Calu3 (cell line): ENCODE measurements at places on chromosomes 3 and 15. TPM values are rescaled to one million over a fixed set of nuclear protein-coding genes. Genes with fewer than 3 reads are reported as not detected.

GRCh38 chr15:99734575-99734974, 1.3 kb upstream of the LYSMD4 start:
- no peak for DNase-seq

- DNase-seq, result no peak
These were observed 5.9 kb downstream of the SOX2 start for GRCh38 chr3:181717549-181718171.

- DNase-seq, result no peak
These were observed 52.9 kb downstream of the EXOG start for GRCh38 chr3:38549082-38549481.

GRCh38 chr3:152400887-152401286, 132.2 kb downstream of the MBNL1 start:
- DNase-seq, result no peak

- DNase-seq, result no peak
These were observed 175.5 kb downstream of the CHDH start for GRCh38 chr3:53670721-53671120.

GOLGA6B gene
- total RNA-seq, result 0.61 TPM in 1 of 2 replicates, not detected in the other

DNA sequence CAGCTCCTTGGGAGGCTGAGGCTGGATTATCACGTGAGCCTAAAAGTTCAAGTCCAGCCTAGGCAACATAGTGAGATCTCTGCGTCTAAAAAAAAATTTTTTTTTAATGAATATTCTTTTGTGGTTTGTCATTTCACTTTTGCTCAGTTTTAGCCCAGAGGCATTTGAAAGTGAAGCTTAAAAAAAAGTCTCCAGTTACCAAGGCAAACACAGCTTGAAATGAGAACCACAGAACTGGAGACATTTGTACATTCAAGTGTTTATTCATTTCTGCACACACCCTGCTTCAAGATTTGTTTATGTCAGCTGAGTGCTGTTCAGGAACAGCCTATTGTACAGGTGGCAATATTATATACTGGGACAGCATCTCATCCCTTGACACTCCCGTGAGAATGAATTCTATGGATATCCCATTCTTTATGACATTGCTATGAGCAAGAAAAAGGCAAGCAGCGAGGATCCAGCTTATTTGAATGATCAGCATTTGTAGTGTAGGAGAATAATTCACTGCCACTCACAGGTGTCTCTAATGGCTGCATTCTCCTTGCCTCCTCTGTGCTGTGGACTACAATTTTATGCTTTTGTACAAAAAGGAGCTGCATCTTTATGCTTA, 444.8 kb upstream of the GRM7 start:
- DNase-seq, result no peak

DNA sequence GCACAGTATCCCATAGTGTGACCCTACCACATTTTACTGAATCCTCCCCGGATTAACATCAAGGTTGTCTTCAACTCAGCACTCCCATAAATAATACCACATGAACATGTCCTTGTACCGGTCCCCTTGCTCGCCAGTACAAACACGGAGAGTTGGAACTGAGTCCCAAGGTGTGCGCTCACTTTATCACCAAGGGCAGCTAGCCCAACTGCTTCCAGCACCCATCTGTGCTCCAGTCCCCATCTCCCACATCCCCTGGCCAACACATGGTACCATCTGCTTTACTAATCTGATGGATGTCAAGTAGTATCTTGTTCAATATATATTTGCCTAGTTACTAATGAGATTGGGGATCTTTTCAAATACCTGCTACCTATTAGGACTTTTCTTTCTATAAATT, 64.7 kb downstream of the ISG20 start:
- no peak for DNase-seq

DNA sequence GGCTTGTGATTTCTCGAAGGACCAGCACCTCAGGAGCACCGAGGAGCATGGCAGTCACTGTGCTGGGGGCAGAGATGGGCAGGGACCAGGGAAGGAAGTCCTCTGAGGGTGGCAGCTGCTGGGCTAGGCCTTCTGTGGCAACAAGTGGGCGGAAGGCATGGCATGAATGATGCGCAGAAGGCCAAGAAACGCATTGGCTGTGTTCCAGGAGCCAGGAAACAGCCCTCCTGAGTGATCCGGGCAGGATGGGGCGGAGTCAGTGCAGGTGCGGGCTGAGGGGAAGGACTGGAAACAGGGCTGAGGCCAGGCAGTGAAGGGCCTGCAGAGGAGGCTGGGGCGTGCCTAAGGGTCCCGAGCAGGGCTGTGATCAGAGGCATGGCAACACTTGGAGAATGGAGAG, 23.6 kb downstream of the MRPS11 start:
- DNase-seq, result no peak

GRCh38 chr15:48145923-48146322, 25.1 kb downstream of the SLC24A5 start:
- no peak for DNase-seq

FAM107A gene
- not detected in 2 replicates for total RNA-seq

CCR2 gene
- not detected in 2 replicates for total RNA-seq

SERINC4 gene
- 0.33 TPM in 1 of 2 replicates, not detected in the other for total RNA-seq

TRA2B gene
- total RNA-seq, result 212 and 238 TPM in 2 replicates

GRCh38 chr15:72112116-72112515, 5.8 kb downstream of the MYO9A start:
- no peak for DNase-seq

- no peak for DNase-seq
These were observed 21.9 kb downstream of the FSTL1 start for GRCh38 chr3:120428924-120429323.

DNA sequence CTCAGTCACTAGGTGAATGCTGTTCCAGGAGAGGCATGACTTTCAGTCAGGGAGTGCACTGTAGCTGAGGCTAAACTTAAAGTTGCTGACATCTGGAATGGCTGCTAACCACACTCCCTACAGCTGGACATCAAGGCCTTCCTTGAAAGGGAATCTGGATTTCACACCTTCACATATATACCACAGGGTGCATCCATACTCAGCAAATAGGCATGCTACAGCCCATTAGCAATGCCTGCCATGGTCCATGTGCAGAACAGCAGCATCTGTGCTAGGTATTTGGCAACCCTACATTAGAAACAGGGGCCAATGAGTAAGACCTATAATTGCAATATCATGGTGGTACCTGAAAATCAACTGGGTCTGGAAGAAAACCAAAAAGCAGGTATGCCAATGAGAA, 74.8 kb downstream of the SNTN start:
- no peak for DNase-seq

- no peak for DNase-seq
These were observed 364.6 kb upstream of the ZNF385D start for GRCh38 chr3:22115581-22115980.

ZNF660 gene
- 0.95 and 1.4 TPM in 2 replicates for total RNA-seq

ASB14 gene
- total RNA-seq, result 0.12 and 0.40 TPM in 2 replicates

DAZL gene
- not detected in 2 replicates for total RNA-seq

DNA sequence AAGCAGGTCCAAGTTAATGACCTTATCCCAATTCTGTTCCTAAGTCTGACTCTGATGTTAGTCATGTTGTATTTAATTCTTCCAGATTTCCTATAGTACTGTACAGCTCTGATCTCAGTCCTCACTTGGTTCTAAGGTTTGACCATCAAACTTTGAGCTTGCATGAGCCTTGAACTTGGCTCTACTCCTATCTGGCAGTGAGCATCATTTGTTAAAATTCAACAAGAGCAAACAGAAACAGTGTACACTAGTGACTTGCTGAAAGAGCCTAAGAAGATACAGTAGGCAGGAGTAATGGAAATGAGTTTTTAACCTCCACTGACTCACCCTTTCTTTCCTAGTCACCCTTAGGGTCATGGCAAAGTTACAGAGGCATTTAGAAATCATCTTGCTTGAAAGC, 451.1 kb upstream of the TPRG1 start:
- no peak for DNase-seq

SRP14 gene
- total RNA-seq, result 96.5 and 113 TPM in 2 replicates

EXD1 gene
- not detected in 2 replicates for total RNA-seq

GRCh38 chr3:43104660-43105595, 951 bp downstream of the POMGNT2 start:
- DNase-seq, result peak; percentile 4

C3orf49 gene
- not detected in 2 replicates for total RNA-seq

DNA sequence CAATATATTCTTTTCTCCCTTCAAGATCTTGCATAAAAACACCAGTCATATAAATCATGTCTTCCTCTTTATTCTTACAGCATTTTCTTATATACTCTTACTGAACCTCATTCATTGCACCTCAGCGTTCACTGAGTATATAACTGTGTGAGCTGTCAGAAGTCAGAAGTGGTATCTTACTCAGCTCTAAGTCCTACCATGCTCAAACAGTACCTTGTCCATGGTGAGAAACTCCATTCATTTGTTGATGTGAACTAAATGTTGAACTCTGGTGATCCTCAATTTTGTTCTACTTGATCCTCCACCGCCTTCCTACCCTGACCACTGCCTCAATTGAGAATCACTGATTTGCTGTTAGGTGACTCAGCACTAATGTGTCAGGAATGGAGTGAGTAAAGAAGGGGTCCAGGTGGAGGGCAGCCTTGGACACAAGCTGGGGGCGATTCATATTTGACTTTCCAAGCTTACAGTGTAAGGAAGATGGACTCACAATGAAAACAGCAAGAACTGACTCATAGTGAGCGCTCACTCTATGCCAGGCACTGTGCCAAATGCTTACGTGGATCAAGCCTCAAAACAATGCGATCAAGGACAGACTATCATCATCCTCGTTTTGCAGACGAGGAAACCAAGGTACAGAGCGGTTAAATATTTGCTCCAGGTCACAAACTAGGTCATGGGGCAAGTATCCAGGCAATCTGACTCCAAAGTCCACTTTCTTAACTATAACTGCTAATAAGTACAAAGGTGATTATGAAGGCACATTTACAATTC, 13.5 kb upstream of the ZFYVE19 start:
- peak; percentile 66 for DNase-seq

DNA sequence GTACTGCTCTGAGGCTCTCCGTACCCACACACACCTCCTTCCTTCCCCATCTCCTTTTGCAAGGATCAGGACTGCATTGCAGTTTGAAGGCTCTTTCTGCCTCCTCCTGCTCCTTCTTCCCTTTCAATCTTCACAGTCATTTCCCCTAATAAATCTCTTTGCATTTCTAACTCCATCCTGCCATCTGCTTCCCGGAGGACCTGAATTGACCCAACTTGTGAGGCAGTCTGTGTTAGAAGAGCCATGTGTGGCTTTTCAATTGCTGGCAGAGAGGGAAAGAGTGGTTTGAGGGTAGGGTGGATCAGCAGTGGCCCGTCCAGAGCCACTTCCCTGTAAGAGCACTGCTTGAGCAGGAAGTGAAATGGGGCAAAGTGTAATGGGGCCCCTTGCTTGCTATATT, 35.8 kb downstream of the ANAPC13 start:
- no peak for DNase-seq

APOD gene
- 0.34 TPM in 1 of 2 replicates, not detected in the other for total RNA-seq

GRCh38 chr3:168087539-168087938, 8.2 kb downstream of the GOLIM4 start:
- DNase-seq, result no peak

DNA sequence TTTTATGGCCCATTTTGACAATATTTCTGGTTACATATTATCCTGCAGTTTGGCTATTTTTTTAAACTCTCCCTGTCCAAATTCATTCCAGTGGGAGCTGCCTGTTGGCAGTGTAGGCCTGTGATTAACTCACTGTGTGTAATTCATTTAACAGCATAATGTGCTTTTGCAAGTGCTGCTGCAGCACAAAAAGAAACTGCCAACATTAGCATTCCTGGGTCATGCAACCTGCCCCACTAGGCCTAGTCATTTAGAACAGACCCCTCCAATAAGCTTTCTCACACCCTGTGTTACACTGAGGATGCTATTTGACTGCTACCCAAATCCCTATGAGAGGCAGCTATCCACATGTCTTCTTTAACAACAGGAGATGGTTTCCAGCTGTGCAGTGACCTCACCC, 251.2 kb upstream of the UBE2E2 start:
- no peak for DNase-seq

FETUB gene
- total RNA-seq, result not detected in 2 replicates

DNA sequence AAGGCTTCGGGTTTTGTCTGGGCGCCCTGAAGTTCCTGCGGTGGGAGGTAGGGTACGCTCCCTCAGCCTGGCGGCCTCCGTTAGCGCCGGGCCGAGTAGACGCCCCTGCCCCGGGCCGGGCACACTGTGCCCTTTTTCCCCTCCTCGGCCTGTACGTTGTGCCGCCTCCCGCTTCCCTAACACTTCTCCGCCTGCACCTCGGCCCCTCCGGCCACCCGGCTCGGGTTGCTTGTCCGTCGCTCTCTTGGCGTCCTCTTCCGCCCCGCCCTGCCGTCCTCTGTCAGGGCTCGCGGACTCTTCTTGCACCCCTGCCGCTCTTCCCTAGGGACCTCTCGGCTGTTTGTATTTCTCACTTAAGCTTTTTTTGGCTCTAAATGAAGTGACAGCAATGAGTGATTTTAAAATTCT, 384 bp downstream of the KNL1 start:
- peak; percentile 48 for DNase-seq

DNA sequence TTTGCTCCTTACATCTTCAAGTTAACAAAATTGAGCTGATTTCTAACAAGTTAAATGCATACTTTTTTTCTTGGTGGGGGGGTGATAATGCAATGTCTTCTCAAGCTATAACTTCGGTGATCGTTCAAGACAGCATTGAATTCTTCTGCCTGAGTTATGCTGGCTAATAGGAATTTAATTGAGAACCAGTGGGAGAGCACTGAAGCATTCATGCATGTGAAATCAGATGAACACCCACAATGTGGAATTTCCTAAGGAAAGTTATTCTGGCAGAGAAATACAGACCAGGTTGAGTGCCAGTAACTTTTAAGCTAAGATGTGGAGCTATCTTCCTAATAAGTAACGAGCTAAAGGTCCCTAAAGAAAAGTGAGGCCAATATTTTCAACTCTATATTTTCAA, 3.0 kb downstream of the SPATA16 start:
- no peak for DNase-seq

GUCA1C gene
- not detected in 2 replicates for total RNA-seq

DNA sequence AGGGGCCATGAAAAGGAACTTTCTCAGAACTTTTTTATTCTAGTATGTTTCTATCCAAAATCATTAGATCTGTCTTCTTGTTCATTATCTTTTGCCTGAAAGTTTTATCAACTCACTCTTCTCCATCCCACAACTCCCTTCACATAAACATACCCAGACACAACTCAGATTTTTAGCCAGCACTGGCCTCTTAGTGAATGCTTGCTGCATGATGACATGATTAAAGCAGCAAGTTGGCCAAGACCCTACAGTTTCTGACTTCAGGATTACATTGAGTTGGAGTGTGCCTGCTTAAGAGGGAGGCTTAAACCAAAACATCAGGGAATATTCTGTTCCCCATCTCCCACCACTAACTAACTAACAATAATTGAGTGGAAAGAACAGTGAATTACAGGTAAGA, 38.1 kb downstream of the PLSCR2 start:
- DNase-seq, result no peak

DNA sequence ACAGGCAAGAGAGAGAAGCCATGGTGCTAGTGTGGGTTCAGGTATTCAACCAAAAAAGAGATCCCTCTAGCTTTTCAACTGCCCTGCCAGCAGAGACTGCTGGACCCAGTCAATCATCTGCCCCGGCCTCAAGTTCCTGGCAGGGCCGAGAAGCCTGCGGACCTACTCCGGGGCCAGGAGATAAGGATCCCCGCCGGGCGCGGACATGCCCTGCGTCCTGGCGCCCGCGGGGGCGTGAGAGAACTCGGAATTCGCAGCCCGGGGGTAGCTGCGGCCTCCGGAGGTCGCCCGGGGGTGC, 821 bp upstream of the MAGI1 start:
- peak; percentile 46 for DNase-seq

- peak; percentile 57 for DNase-seq
These were observed 74.1 kb upstream of the PLXNA1 start for GRCh38 chr3:126908752-126909275.

GRCh38 chr3:58027704-58028317, 19.6 kb downstream of the FLNB start:
- no peak for DNase-seq
